ENCODE measurements at places on chromosomes 5 and 9. TPM values are rescaled to one million over a fixed set of nuclear protein-coding genes. Genes with fewer than 3 reads are reported as not detected.

MYOT gene
- not detected for total RNA-seq

DNA sequence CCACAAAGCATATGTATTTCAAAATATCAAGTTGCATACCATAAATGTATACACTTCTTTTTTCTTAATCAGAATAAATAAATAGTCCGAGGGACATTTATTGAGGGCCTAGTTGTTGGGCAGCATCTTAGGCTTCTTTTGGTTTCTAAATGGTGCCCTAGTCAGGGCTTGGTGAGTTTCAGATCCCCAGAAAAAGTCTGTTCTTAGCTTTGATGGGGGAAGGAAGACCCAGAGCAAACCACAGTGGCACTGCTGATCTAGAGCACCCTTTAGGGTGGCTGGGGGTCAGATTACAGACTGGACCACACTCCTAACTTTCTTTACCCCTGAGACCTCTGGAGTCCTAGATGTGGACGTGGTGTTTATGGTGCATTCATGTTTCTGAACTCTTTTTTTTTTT is 97.8 kb downstream of the C9orf152 start:
- no peak for DNase-seq

GRCh38 chr5:97986069-97986468 is 787.4 kb upstream of the RGMB start:
- no peak for DNase-seq

ETF1 gene
- total RNA-seq = 137 TPM

SFXN1 gene
- total RNA-seq = 177 TPM
